Activated CD4-positive, alpha-beta T cell treated with anti-CD3 and anti-CD28 coated beads, Interleukin-2, amount 10 ng/mL, durations not matched to agents 24 days and 14 days (primary cell): ENCODE measurements at places on chromosomes 5 and 9.

GRCh38 chr9:121645853-121646807, 5.3 kb upstream of the DAB2IP start:
- H3K36me3 ChIP-seq: no peaks in the 10 kb centered on the region
- H3K4me1 ChIP-seq: no peaks in the 10 kb centered on the region
- no peak for DNase-seq
- peaks cover 29% of the 10 kb centered on the region for H3K27me3 ChIP-seq
- no peak overlapping the region for H3K4me3 ChIP-seq

- H3K4me1 ChIP-seq: no peaks in the 10 kb centered on the region
- no peak overlapping the region for H3K27ac ChIP-seq
- H3K36me3 ChIP-seq: no peaks in the 10 kb centered on the region
Measured at GRCh38 chr5:122153230-122153629, 23.9 kb downstream of the ZNF474 start.

DNA sequence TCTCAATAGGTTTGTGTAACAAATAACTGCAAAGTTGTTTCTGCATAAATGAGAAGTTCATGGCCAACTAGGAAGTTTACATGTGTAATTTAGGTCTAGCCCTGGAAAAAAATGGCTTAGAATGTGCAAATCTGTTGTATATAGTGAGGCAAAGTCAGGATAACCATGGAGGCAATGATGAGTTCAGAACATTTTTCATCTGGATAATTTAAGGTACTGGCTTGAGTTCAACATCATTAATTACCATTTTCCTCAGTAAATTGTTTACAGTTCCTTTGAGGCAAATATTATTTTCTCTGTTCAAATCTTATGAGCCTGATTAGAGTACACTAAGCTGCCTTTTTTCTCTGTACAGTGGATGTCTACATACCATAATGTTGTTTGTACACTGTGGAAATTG, 1259.0 kb upstream of the NUDT12 start:
- no peak overlapping the region for H3K27ac ChIP-seq
- no peak for DNase-seq
- H3K36me3 ChIP-seq: no peaks in the 10 kb centered on the region
- no peak overlapping the region for H3K4me3 ChIP-seq
- H3K27me3 ChIP-seq: no peaks in the 10 kb centered on the region

DNA sequence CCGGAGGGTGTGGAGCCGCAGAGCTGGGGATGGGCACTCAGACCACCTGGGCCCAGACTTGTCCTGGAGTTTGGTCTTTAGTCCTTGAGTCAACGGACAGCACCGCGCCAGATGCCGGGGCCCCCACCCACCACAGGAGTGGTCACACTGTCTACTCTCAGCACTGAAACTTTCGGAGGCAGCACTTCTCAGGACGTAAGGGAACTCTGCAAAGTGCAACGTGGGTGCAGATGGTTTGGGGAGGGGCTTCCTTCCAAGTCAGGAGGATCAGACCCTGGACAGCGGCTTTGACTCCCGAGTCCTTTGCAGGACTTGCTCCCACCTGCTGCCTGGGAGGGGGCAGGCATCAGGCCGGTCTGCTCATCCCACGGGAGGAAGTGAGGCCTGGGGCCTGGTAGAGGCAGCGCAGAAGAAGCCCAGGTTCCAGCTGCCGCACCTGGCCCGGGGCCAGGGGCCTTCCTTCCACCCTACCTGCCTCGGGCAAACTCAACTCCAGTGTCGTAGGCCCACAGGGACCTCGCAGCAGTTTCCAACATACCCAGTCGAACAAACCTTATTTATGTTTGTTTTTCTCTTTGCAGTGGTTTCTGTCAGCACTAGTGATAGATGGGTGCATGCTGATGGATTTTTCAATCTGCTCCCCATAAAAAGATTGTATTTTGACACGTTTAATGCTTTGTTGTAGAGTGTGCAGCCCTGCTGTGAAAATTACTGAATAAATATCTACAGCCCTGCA, 149.8 kb upstream of the PPP1R26 start:
- no peaks in the 10 kb centered on the region for H3K27me3 ChIP-seq
- no peaks in the 10 kb centered on the region for H3K36me3 ChIP-seq
- H3K4me1 ChIP-seq: no peaks in the 10 kb centered on the region
- H3K27ac ChIP-seq: no peak overlapping the region
- DNase-seq: no peak

GRCh38 chr9:116156621-116157314, 3.2 kb downstream of the PAPPA start:
- H3K4me3 ChIP-seq: no peak overlapping the region
- DNase-seq: no peak
- no peak overlapping the region for H3K27ac ChIP-seq
- H3K4me1 ChIP-seq: peaks cover 7% of the 10 kb centered on the region

GRCh38 chr9:98944057-98944733, 488 bp downstream of the COL15A1 start:
- no peaks in the 10 kb centered on the region for H3K36me3 ChIP-seq
- H3K4me1 ChIP-seq: peaks cover 6% of the 10 kb centered on the region
- peaks cover 70% of the 10 kb centered on the region for H3K27me3 ChIP-seq
- peak; percentile 60 for DNase-seq
- peak overlapping the region; percentile 62 for H3K4me3 ChIP-seq
- no peak overlapping the region for H3K27ac ChIP-seq

- DNase-seq: no peak
- H3K27me3 ChIP-seq: no peaks in the 10 kb centered on the region
- no peaks in the 10 kb centered on the region for H3K4me1 ChIP-seq
- H3K36me3 ChIP-seq: no peaks in the 10 kb centered on the region
- no peak overlapping the region for H3K27ac ChIP-seq
- no peak overlapping the region for H3K4me3 ChIP-seq
Measured at GRCh38 chr5:101897914-101898313, 398.2 kb downstream of the SLCO4C1 start.

GRCh38 chr9:120966013-120966369, 39.4 kb upstream of the TRAF1 start:
- no peaks in the 10 kb centered on the region for H3K36me3 ChIP-seq
- H3K27me3 ChIP-seq: peaks cover 23% of the 10 kb centered on the region
- H3K4me1 ChIP-seq: no peaks in the 10 kb centered on the region
- H3K27ac ChIP-seq: no peak overlapping the region
- DNase-seq: no peak
